ENCODE measurements at places on chromosomes 5 and 9.

GRCh38 chr9:129328355-129329042 is 150.4 kb upstream of the IER5L start:
- DNase-seq: no peak

DNA sequence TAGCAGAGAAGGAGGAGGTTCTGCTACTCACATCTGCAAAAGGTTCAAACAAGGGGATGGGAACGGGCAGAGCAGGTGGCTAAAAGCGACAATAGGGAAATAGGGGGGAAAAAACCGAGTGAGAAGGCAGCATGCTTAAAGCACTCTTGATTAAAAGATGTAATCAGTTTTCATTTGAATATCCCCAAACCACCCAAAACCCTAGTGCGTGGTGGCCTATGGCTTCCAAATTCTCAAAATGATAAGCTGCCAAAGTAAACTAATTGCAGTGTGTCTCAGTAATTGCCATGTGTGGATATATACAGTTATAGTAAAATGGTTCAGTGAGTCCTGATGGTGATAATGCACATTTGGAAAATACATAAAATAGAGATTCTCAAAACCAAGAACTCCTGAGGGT is 315.2 kb upstream of the RFX3 start:
- no peak for DNase-seq

- no peak for DNase-seq
Measured at GRCh38 chr5:91373006-91373405, 10.1 kb downstream of the ARRDC3 start.

GRCh38 chr5:139660105-139660922 is 12.2 kb downstream of the CXXC5 start:
- no peak for DNase-seq

DNA sequence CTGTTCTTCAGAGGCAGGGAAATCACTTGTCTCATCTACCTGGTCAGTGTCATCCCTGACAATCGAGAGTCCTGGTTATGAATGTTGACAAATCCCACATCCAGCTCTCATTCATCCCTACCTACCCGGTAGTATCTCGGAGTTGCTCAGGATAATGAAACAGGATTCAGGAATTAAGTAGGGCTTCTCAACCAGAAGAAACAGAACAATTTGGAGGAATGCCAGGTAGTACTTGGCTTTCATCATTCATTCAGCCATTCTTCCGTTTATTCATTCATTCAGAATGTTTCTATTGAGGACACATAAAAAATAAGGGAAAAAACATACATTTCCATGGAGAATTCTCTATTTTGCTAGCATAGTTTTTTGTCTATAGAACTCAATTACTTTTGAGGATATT is 195.0 kb downstream of the ARHGEF28 start:
- DNase-seq: no peak

GRCh38 chr5:154709368-154710305 is 45.5 kb upstream of the LARP1 start:
- no peak for DNase-seq

DNA sequence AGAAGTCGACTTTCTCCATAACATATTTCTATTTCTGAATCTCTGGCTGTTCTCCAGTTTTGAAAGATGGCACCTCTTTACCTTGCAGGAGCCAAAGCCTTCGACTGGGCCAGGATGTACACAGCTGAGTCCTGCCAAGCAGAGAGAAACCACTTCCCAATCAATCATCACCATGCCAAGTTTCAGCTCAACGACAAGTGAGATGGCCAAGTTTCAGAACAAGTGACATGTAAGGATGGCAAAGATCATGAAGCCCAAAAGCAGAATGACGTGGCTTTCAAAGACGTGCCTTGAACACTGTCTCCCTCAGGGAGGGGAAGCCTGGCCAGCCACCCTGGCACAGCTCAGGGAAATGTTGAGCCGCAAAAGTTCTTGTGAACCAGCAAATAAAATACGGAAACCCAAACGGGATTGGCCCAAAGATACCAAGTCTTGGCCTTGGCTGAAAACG is 17.7 kb downstream of the STK10 start:
- DNase-seq: no peak

DNA sequence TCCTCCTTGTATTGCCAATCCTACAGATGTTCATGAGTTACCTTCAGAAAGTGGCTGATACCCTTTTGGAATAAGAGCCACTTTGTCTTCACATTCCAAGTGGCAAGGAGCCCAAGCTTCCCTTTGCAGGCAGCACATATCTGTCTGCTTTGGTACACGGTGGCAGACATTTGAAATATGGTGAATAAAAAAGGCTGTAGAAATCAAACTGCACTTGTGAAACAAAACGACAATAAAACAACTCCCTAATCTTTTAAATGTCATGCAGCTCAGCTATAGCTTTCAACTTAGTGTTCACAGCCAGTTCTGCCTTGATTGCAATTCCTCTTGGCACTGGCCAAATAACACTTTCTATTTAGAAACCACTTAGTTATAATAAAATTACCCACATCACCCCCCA is 35.0 kb upstream of the DMAC1 start:
- DNase-seq: no peak

DNA sequence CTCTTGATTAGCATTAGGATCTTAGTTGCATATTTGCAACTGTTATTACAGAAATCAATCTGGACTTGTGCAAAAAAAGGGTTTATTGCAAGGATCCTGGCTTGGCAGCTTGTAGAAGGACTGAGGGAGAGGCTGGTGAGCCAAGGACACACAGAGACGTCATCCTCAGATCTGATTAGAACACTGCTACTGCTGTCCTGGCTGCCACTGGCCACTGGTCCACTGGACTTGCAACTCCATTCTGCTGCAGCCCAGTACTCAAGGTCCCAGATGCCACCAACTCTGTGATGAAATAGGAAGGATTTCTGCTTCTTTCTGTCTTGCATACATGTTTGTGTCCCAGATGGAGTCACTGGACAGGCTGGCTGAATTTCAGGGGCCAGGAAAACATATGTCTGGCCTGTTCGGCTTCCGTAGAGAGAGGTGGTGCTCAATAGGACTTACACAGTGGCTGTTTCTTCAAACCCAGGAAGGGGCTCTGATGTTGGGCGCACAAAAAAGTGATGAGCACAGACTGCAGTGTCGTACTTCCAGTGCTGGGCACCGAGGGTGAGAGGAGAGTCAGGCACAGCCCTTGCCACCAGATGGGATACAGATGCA is 68.9 kb upstream of the SH3PXD2B start:
- DNase-seq: no peak

DNA sequence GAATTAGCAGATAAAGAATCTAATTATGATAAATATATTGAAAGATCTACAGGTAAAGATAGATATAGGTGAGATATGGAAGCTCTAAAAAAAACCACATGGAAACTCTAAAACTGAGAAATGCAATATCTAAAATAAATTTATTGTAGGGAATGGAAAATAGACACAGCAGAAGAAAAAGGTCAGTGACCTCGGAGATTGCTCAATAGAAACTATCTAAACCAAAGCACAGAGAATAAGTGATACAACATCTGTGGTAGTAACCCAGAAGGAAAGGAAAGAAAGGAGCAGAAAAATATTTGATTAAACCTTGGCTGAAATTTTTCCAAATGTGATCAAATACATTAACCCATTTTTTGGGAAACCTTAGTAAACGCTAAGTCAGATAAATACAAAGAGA is 43.1 kb upstream of the GLIPR2 start:
- DNase-seq: no peak

DNA sequence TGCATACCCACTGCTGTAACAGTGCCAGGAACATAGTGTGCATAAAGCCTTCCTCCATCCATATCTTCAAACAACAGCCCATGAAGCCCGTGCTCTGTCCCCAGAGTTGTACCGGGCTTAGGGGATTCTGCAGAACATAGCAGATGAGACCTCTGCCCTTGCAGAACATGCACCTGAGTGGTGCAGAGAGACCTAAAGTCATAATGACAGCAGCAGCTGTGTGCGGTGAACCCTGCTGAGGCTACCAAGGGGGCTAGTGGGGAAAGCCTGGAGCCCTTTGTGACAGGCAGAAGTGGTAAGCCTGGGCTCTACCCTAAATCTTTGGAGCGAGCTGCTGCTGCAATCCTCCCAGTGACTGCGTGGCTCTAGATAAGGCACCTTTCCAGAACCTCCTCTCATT is 32.2 kb upstream of the BRD3 start:
- no peak for DNase-seq

- DNase-seq: no peak
Measured at GRCh38 chr9:70639853-70640814, 225.7 kb upstream of the KLF9 start.

GRCh38 chr5:116970318-116970717 is 395.7 kb upstream of the SEMA6A start:
- no peak for DNase-seq

DNA sequence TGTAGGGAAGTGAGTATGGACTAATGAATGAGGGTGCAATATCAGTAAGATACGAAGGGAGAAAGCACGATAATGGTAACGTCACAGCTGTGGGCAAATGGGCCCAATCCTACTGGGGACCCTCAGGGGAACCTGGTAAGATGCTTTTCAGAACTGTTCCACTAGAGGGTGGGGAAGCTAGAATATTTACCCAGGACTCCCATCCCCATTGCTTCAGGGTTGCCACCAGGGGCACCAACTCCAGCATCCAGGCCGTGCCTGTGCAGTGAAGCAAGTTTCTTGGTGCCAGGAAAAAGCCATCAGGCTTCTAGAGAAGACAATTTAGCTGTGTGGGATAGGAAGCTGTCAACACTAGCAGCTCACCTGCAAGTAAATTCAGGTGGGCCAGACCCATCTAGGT is 409.3 kb downstream of the AGTPBP1 start:
- no peak for DNase-seq

DNA sequence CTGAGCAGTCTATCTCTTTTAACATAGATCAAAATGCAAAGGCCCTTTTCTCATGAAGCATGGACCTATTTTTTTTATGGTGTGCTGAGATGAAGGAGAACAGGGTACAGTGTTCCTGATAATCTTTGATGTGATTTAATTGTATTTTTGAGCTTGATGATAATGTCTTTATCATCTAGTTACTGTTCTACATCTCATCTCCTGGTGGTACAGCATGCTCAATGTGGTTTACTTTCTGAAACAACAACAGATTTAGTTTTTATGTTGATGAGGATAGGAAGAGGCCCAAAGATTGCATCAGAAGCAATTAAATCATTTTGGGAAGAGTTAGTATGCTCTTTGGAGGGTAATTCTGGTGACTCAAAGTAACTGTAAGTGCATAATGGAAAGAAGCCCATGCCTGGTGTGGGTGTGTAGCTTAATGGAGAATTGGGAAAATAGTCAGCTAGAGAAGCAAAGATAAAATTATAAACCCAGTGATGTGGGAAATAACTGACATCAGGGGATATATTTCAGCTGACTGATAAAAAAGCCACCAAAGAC is 123.0 kb upstream of the KCNN2 start:
- no peak for DNase-seq

DNA sequence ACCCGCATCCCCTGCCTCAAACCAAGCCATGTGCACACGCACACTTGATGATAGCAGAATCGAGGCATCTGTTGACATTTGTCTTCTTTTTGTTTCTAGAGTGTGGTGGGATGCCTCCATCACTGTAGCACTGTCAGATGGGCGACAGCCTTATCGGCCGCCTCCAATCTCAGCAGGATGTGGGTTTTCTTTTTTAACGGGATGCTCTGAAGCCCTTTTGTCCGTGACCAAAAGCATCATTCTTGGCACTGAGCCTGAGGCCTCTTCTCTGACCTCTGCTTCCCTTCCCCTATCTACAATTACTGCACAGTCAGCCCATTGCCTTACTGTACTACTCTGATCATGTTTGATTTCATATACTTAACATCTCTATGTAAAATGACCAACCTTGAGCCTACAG is 78.3 kb downstream of the LMNB1 start:
- DNase-seq: no peak

DNA sequence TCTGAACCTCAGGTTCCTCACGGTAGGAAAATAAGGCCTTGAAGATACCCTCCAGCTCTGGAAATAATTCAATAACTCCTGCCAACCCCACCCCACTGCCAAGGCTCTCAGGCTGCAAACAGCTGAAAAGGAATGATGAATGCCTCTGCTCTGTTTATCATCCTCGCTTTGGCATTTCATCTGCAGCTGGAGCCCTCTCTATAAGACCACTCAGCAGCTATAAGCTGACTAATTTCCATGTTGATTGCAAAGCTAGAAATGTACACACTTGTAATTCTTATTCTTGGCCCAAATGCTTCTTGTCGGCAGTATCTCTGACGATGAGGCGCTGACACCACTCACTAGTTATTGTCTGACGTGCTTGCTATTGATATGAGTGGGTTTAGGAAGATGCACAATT is 408.4 kb upstream of the NMUR2 start:
- no peak for DNase-seq

DNA sequence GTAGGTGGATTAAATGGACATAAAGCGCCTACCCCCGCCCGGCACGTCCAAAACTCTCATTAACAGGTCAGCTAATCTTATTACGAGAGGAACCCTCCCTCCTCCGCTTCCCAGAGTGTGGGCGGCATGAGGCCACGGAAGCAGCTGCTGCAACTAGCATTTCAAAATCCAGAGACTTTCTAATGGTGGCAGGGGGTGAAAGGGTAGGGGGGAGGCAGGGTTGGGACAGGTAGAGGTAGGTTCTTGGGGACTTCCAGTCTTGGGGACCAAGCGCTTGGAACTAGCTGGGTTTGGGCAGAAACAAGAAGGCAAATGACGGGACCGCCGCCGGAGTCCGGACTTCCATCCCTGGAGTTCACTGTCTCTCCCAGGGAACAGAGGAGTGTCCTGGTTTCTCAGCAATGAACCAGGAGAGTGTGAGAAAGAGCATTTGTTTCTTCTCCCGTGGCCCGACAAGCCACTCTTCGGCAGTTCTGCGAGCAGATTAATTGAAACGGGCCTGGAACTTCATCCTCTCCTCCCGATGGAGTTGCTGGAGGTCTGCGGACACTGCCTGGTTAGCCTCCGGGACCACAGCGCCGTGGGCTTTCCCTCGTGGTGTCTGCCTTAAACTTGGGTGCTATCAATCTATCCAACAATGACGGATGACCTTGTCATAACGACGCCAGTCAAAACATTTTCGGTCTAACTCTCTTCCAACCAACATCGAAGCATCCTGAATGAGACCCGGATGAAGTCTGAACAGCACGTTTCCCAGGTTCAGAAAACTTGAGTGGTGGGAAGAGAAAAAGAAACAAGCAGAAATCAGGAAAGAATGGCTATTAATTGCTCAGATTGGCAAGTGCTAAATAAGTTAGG is 1.6 kb upstream of the PRDM6 start:
- no peak for DNase-seq

DNA sequence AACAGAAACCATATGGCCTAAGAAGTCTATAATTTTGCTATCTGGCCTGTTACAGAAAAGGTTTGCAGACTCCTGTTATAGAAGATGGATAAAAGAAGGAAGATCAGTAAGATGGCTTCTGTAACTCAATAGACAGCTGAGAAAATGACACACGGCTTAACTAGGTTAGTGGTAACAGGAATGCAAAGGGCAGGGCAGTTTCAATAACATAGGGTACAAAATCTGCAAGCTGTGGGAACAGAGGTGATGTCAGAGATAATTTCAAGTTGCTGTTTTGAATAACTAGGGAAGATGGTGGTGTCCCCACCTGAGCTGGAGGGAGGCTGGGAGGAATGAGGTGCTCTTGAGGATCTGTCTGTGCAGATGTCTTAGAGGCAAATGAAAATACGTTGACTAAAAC is 106.5 kb downstream of the GLIS3 start:
- DNase-seq: no peak

GRCh38 chr9:108002371-108002956 is 512.9 kb upstream of the KLF4 start:
- DNase-seq: no peak

All from activated naive CD8-positive, alpha-beta T cell treated with anti-CD3 and anti-CD28 coated beads, Interleukin-2, amount 10 ng/mL, durations not matched to agents 7 days and 5 days (primary cell).